ENCODE measurements at places on chromosomes 3 and 15.

- DNase-seq, result peak; percentile 54
These were observed 46.4 kb downstream of the GJD2 start for GRCh38 chr15:34708422-34708821.

DNA sequence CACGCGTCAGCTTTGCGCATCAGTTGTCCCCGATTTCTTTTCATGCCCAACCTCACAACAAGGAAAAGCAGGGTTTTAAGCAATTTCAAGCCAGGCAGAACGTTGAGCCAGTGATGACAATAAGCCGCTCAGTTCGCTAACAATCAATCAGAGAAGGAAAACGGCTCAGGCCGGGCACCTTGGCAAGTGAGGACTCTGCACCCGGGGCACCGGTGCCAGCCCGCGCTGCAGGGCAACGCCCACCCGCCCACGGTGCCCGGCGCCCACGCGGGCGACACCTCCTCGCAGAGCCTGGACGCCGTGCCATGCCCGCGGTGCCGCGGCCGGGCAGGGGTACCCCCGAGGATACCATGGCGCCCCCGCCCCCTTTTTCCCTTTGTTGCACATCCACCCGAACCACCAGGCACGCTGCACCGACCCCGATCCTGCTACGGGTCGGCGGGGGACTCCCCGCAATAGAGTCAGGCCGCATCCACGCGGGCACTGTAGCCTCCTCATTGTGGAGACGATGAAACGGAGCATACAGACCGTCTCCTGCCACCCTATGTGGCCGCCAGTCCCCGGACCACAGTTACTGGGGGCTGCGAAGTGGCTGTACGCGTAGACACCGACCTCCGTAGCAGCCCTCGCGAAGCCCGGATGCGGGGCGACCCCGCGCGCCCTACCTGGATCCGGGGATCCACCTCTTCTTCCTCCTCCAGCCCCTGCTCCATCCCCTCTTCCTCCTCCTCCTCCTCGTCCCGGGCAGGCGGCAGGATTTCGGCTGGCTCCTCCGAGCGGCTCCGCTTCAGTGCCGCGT is 581 bp downstream of the SH3BP5 start:
- no peak for DNase-seq

- DNase-seq, result no peak
These were observed 3.3 kb upstream of the XCR1 start for GRCh38 chr3:46030626-46031025.

GRCh38 chr3:4351164-4351855 is 48.1 kb downstream of the SETMAR start:
- no peak for DNase-seq

DNA sequence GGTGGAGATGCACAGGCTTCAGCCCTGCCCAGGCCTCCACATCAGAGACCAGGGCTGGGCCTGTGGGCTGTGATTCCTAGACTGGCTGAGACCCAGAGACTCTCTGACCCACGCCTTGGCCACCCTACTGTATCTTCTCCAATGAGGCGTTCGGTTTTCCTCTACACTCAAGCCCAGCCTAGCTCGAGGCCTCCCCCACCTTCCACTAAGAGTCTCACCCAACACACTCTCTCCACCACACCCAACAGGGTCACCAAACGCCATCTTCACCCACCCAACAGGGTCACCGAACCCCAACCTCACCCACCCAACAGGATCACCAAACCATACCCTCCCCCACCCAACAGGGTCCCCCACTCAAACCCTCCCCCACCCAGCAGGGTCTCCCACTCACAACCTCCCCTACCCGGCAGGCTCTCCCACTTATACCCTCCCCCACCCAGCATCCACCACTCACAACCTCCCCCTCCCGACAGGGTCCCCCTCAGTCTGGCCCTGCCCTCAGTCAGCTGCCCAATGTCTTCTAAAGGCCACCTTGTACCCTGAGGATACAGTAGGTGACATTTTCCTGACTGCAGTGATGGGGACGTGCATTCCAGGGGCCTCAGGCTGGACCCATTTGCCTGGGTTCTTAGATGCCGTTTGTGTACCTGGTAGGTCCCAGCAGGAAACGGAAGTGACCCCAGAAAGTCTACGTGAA is 20.4 kb downstream of the CFAP100 start:
- DNase-seq, result no peak

GRCh38 chr3:154144825-154145465 is 23.8 kb downstream of the ARHGEF26 start:
- DNase-seq, result no peak

GRCh38 chr3:82474711-82475110 is 713.3 kb upstream of the GBE1 start:
- DNase-seq, result no peak

GRCh38 chr15:48866141-48866563 is 11.8 kb upstream of the EID1 start:
- DNase-seq, result no peak

DNA sequence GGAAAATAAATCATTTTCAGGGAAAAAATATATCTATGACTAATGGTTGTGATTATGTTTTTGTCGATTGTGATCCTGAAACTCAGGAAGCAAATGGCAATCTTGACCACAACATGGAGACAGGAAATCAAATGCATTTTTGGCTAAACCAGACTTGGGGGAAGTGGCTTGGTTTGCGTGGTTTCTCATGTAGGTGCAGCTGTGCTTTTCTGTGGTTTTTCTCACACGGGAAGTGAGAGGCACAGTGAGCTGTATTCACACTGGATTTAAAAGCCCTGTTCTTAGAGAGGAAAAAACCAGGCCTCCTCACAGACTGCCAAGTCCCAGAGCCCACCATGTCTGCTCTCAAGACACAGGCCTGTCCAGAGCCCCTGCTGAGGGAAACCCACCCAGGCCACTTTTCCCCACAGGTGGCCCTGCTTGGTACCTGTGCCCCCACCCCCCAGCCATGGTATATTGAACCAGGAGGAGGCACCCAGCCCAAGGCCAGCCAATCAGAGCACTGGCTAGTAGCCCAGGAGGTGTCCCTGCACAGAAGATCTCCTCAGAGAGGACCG is 46.1 kb downstream of the BTD start:
- no peak for DNase-seq

DNA sequence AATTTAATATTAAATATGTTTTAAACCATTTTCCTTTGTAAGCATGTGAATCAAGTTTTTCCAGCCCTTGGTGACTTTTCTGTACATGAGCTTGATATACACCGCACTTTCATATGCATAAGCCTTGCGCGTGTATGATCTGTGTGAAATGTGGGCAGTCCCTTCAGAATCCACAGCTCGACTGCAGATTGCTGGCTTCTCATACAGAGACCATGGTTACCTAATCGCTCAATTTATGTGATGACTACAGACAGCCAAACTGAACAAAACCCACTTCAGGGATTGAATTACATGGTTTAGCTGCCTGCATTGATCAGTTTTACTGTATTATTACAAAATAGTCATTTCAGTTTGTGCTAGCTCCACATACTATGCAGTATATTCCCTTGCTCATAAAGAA is 212.3 kb upstream of the NECTIN3 start:
- DNase-seq, result no peak

- peak; percentile 23 for DNase-seq
These were observed 19.2 kb upstream of the TKT start for GRCh38 chr3:53274938-53275605.

DNA sequence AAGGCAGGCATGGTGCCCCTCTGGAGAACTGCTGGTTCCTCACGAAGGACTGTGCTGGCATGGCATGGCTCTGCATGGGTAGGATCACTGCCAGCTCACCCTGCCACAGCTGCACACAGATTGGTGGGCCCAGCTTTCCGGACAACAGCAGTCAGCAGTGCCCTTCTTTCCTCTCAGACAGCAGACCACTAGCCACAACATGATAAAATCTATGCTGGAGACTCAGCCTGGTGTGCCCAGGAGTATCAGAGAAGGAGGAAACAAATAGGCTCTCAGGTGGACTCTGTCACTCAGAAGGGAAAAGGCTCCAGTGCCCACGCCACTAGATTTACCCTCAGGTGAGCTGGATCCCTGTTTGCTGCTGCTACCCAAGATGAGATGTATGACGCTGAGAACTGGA is 4.9 kb downstream of the NMNAT3 start:
- no peak for DNase-seq

- DNase-seq, result no peak
These were observed 24.4 kb upstream of the ABHD10 start for GRCh38 chr3:111954228-111954990.

GRCh38 chr15:63198371-63199250 is 9.2 kb downstream of the RAB8B start:
- DNase-seq, result no peak

DNA sequence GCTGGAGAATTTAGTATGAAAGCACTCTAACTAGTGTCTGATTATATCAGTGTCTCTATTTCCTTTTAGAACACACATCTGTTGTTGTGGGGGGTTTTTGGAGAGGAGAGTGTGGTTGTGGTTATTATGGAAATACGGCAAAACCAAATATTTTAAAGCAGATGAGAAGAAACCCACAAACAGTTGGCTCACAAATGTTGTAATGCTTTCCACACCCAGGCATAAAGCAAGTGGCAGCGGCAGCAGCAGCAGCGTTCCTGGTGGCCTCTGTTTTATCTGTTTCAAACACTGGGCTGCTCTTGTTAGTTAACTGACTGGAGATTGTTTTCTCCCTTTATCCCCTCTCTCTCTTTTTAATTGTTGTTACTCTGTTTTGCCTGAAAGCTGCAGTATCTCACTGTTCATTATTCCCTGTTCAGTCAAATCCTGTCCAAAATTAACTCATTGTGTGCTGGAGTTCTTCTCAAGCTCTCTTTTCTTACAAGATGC is 1045.5 kb upstream of the NR2F2 start:
- DNase-seq, result no peak

GRCh38 chr15:93321881-93322282 is 232.9 kb upstream of the RGMA start:
- peak; percentile 18 for DNase-seq

DNA sequence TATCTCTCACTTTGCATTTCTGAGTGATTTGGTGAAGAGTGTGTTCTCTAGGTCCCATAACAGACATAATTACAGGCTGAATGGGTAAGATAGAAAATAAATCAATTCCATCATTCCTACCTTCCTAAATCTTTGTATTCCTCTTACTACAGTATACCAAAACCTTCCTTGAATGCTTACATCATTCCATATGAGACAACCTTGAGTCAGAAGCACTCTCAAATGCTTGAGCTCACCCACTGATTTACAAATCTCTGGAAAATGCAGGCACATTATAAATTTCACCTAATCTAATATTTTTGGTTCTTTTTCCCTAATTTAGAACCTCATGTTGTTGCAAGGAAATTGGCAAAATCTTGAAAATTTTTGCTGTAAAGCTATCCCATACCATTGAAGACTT is 239.1 kb downstream of the CBLB start:
- no peak for DNase-seq

DNA sequence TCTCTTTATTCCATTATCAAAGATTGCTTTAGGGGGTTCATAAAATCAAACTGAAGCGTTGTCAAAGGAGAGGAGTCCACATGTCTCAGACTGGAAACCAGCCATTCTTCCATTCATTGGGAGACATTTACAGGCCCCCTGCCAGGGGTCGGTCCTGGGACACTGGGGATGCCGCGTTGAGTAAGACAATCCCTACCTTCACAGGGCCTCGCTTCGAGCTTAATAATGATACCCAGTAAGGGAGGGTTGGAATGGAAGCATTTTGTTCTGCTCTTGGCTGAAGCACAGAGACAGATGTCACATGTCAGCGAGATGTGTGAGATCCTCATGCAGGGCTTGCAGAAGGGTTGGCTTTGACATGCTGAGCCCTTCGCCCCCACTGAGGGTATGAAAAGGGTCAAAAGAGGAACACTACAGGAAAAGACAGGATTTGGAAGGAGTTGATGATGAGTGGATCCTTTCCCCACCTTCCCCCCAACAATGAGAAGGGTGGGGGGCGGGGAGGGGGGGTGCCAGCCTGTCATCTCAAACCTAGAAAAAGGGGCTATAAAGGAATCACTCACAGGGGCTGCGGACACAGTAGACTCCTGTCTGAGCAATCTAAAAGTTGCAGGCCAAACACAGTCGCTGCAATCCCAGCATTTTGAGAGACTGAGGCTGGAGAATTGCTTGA is 25.6 kb upstream of the ARL8B start:
- no peak for DNase-seq

- no peak for DNase-seq
These were observed 322.0 kb upstream of the MANF start for GRCh38 chr3:51063053-51063452.

- DNase-seq, result no peak
These were observed 645.7 kb downstream of the PDCD6IP start for GRCh38 chr3:34444137-34444536.

DNA sequence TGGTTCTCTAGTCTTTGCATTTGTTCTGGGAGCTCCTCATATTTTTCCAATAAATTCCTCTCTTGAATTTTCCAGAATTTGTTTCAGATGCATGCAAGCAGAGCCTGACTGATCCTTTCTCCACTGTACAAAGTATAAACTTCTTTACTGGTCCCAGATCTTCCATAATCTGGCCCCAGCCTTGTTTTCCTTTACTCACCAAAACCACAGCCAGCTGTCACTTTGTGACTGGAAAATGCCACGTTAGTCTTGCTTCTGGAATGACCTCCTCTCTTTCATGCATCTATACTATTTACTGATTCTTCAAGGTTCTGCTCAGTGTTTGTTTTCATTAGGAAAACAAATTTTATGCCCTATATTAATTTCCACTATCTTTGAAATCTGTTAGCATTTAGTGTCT is 60.4 kb upstream of the SPPL2A start:
- no peak for DNase-seq

- no peak for DNase-seq
These were observed 93.6 kb upstream of the SNRPN start for GRCh38 chr15:24861014-24861690.

- no peak for DNase-seq
These were observed 8.7 kb upstream of the KY start for GRCh38 chr3:134659391-134660045.

DNA sequence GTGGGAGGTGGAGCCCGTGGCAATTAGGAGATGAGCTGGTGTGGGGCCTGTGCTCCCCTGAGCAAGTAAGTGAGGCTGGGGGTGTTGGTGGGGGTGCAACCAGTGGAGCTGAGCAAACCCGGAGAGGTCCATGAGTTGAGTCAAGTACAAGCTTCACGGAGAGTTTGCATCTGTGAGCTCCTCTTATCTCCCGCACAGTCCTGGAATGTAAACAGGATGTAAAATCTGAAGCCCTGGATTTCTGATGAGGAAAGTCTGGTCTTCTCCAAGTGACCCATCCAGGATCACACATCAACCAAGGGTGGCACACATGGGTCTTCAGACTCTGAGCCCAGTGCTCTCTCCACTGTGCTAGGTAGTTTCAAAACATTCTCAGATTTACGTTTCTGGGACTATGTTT is 67.8 kb downstream of the LSM3 start:
- no peak for DNase-seq

DNA sequence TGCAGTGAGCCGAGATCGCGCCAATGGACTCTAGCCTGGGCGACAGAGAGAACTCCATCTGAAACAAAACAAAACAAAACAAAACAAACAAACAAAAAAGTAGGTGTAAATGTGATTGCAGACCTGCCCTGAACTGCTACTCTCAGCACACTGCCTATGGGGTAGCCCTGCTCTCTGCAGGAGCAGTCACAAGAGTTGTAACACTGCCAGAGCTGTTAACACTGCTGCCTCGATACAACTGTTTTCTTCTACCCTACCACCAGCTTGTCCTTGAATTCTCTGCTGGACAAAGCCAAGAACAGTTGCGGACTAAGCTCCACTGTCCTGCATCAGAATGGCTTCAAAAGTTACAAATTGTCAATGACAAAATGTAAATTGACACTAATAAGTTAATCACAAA is 89.3 kb downstream of the ALCAM start:
- DNase-seq, result no peak
